Cortex of kidney (tissue), 1 donor: ENCODE measurements at places on chromosomes 13 and 19.

DNA sequence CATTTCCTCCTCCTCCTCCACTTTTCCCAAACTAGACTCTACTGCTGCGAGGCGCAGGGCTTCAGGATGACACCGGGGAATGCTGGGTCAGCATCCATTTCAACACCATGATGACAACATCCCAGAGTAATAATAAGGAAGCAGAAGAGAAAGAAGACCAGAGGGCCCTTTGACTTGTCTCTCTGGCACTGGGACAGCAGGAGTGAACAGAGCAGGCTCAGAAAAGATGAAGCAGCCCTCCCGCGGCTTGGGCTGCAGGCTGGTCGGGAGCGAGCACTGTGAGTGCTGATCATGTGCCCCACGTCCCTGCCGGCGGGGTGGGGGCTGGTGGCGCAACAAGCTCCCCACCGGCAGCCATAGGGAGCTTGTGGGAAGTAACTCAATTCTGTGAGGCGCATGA, 30.5 kb downstream of the RANBP3 start:
- DNase-seq: no peak

DNA sequence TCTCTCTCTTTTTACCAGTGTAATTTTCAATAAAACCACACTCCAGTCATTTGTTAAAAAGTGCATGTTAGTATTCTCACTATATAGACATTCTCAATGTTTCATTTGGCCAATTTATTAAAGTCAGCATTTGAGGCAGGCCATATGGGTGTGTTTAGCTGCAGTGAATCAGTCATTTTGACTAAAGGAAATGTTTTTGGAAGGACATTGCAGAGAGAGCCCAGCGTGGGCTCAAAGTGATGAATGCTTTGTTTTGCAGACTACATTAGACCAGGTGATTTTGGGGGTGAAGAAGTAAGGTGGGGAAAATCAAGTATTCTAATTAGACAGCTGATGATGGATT, 116.7 kb downstream of the POSTN start:
- no peak for DNase-seq

GRCh38 chr19:1287354-1288225, 1.9 kb downstream of the EFNA2 start:
- DNase-seq: no peak

DNA sequence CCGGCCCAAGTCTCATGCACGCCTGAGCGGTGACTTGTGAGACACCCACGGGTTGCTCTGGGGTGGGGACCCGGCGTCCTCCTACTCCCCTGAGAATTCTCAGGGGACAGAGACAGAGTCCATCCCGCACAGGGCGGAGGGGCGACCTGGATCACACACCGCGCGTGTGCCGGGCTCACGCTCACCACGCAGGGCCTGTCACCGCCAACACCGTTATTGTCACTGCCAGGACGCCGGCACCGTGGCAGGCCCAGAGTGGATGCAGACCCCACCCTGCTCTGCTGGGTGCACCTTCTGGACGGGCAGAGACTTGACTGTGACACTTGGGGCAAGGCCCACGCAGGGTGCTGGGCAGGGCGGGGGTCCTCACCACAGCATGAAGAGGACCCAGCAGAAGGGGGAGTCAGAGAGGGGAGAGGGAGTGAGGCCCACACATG, 16.2 kb downstream of the MOB3A start:
- no peak for DNase-seq

- DNase-seq: no peak
Observed at GRCh38 chr19:31015778-31016177, 333.5 kb downstream of the TSHZ3 start.

DNA sequence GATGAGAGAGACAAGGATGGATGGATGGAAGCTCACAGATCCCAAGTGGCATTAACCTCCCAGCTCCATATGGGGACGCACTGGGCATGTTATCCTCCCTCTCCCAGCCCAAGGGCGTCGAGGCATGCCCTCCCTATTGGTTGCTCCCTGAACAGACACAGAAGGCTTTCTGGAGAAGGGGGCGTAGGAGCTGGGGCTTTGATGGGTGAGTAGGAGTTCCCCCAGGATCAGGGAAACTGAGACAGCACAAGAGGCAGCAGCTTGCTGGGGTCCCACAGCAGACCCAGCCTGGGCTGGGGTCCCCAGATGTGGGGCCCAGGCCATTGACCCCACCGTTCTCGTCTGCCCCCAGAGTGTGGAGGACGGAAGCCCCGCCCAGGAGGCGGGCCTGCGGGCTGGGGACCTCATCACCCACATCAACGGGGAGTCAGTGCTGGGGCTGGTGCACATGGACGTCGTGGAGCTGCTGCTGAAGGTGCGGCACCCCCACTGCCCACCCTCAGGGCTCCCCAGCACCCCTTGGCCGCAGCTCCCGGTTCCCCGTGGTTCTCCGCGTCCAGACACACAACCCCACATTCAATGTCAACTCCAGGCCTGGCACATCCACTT, 7.5 kb upstream of the PIK3R2 start:
- DNase-seq: no peak

- DNase-seq: no peak
Observed at GRCh38 chr13:99258946-99259345, 767 bp upstream of the GPR18 start.

- DNase-seq: no peak
Observed at GRCh38 chr19:8149261-8150094, at the start of gene FBN3. Gene FBN3, minus strand, starts transcription at chr19:8149592. Its CDS starts 2,112 bp downstream, at chr19:8147480.

GRCh38 chr13:49567491-49567890, 17.9 kb downstream of the RCBTB1 start:
- DNase-seq: no peak

DNA sequence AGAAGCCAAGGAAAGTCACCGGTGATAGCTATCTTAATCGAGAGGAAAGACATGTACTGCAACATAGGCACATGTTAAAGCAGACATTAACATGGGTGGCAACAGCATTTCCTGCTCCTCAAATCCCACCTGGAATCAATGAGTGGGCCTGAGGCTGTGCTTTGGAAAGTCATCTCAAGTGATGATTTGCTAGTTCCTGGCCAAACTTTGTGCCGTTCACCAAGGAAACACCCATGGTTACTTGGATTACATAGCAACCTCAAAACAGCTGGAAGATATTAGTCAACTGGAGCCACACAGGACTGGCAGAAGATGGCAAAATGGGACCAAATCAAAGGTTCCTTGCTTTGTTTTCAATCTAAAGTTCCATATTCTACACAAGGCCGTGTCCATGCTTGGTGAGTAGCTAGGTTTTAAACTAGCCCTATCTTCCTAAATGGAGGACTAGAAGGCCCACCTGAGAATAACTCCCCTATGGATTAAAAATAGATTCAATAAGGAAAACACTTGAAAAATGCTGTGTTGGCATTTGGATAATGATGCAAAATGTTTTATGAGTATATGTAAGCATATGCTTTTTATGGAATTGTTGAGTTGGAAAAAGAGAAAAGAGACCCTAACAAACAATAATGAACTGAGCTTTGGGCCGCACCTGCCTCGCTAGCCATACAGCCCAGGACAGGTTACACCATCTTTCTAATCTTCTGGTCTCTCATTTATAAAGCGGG, 144.5 kb downstream of the RGCC start:
- DNase-seq: no peak

DNA sequence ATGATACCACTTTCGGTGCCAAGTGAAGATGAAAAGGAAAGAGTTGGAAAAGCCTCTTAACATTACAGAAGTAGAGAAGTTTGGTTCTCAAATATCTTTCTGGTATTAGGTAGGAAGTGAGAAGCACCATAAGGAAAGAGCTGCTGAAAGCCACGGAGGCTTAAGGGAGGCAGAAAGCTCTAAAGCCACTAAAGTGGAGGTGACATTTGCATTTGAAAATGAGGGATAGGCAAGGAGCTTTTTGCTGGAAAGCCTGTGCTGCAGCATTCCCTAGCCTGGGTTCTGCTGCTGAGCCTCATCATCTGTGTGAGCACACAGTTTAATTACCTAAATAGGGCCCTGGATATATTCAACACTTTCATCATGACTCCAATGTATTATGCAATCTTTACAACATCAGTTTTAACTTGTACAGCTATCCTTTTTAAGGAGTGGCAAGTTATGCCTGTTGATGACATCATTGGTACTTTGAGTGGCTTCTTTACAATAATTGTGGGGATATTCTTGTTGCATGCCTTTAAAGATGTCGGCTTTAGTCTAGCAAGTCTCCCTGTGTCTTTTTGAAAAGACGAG, 315.4 kb downstream of the RBM26 start:
- no peak for DNase-seq

GRCh38 chr13:76019421-76020044, 383.4 kb downstream of the LMO7 start:
- no peak for DNase-seq

- DNase-seq: no peak
Observed at GRCh38 chr13:89930861-89931260, 1416.6 kb upstream of the MIR17HG start.

DNA sequence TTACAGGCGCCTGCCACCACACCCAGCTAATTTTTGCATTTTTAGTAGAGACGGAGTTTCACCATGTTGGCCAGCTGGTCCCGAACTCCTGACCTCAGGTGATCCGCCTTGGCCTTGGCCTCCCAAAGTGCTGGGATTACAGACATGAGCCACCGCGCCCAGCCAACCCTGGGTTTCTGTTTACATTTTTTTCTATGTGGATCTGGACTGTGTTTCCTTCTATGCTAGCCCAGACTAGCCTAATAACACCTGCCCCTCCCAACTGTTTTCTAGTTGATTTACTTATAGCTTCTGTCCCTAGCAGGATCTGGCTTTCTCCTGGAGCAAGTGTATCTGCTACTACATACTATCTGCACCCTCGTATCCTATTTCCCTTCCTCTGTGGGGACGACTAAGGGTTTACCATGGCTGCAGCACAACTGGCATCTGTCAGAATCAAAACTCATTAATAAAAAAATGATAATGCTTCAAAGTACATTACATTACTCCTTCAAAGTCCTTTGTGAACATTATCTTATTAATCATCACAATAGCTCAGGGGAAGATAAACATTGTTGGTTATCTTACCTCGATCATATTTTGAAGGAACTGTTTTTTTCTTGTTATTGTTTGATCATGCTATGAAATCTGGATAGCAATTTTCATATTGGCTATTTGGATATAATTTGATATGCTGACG, 228.3 kb downstream of the KLF5 start:
- no peak for DNase-seq

GRCh38 chr13:78610381-78610883, 7.1 kb upstream of the POU4F1 start:
- no peak for DNase-seq

DNA sequence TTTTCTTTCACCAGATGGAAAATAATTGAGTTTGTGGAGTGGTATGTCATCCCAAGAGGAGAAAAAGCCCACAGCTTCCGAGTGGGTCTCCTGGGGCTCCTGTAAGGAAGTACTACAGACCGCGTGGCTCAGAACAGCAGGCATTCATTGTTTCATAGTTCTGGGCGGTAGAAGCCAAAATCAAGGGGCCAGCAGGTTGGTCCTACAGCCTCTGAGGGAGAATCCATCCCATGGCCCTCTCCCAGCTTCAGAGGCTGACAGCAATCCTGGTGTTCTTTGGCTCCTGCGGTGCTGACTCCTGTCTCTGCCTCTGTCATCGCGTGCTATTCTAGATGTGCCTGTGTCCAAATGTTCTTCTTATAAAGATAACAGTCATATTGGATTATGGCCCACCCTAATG, 362.6 kb downstream of the FGF14 start:
- DNase-seq: no peak

GRCh38 chr19:16593181-16593580, 21.0 kb upstream of the SLC35E1 start:
- no peak for DNase-seq

GRCh38 chr13:58376775-58377174, 745.2 kb downstream of the PCDH17 start:
- DNase-seq: no peak

- no peak for DNase-seq
Observed at GRCh38 chr19:12777217-12778016, 2.1 kb upstream of the HOOK2 start.

DNA sequence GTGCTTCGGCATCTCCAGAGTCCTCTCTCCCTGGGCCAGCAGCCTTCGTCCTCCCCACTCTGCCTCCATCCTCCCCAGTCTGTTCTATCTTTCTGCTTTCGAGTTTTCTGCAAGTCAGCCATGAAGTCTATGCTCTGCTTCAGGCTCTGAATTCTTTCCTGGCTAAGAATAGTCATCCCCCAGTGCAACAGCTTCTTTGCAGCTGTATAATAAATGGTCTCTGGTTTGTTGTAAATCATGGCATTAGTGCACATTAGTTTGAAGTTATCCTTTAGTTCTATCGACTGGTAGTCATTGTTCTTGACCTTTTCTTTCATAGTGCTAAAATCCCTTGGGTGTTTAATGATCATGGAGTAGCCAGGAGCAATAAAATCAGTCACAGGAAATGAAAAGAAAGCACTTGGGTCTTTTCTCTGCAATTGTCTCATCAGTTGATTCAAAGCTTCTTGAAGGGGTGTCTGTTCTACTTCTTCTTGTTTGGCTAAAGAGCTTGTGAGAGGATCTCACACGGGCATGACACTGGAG, 46.2 kb upstream of the SOX21 start:
- DNase-seq: no peak

DNA sequence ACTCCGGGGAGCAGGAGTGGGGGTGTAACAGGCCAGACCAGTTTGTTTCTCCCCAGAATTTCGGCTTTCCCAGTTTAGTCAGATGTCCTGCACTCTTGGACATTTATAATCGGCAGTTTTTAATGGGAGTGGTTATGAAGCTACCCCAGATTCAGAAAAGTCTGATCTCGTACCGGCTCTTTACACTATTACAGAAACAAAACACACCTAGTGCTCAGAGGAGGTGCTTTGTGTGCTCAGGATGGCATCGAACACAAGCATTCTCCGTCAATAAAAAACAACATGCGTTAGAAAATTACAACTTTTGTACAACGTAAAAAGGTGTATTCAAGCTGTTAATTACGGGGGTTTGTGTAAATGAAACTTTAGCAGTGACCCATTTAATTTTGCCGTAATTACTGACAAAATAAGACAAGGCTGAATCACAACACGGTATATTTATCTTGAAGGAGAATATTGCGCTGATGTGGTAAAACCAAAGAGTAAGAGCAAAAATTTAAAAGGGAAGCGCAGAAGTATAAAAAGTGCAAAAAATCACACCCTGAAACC, 6.6 kb upstream of the SOX1 start:
- no peak for DNase-seq

GRCh38 chr19:45049073-45049736, 10.4 kb downstream of the CLASRP start:
- no peak for DNase-seq

- no peak for DNase-seq
Observed at GRCh38 chr19:39335168-39335548, 685 bp downstream of the GMFG start.

DNA sequence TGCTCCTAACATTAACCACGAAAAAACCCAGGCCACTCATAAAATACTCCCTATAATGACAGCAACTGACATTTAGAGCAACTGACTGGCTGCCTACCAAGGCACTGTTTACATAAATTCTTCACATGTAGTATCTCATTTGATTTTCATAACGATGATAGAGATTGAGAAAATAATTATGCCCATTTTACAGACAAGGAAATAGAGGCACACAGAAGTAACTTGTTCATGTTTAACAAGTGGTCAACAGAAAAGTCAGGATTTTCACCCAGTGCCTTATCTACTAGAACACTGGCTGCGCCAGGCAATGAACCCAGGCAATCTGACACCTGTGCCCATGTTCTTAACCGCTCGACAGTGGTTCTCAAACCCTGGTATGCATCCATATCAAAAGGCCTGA, 6.3 kb downstream of the ZNF45 start:
- no peak for DNase-seq

- DNase-seq: no peak
Observed at GRCh38 chr13:35882722-35883497, 248.3 kb downstream of the DCLK1 start.

- no peak for DNase-seq
Observed at GRCh38 chr19:19475015-19475765, 40.2 kb downstream of the TSSK6 start.

- DNase-seq: no peak
Observed at GRCh38 chr13:38072696-38073095, 203.1 kb upstream of the TRPC4 start.
